ENCODE measurements at places on chromosomes 7 and 10. TPM values are rescaled to one million over a fixed set of nuclear protein-coding genes. Genes with fewer than 3 reads are reported as not detected.

Gene VAX1
- not detected for polyA plus RNA-seq

Gene TWIST1
- not detected for polyA plus RNA-seq

Gene OPN4
- polyA plus RNA-seq = not detected

- no peak overlapping the region for H3K27ac ChIP-seq
- no peaks in the 10 kb centered on the region for H3K36me3 ChIP-seq
- no peaks in the 10 kb centered on the region for H3K27me3 ChIP-seq
- no peak overlapping the region for H3K4me3 ChIP-seq
- no peaks in the 10 kb centered on the region for H3K4me1 ChIP-seq
These were observed 39.7 kb upstream of the MTPN start for GRCh38 chr7:136016649-136017395.

- no peaks in the 10 kb centered on the region for H3K36me3 ChIP-seq
- H3K27ac ChIP-seq = no peak overlapping the region
- no peak for DNase-seq
- no peaks in the 10 kb centered on the region for H3K4me1 ChIP-seq
- no peaks in the 10 kb centered on the region for H3K27me3 ChIP-seq
These were observed 187.1 kb downstream of the KIF20B start for GRCh38 chr10:89888321-89889070.

DNA sequence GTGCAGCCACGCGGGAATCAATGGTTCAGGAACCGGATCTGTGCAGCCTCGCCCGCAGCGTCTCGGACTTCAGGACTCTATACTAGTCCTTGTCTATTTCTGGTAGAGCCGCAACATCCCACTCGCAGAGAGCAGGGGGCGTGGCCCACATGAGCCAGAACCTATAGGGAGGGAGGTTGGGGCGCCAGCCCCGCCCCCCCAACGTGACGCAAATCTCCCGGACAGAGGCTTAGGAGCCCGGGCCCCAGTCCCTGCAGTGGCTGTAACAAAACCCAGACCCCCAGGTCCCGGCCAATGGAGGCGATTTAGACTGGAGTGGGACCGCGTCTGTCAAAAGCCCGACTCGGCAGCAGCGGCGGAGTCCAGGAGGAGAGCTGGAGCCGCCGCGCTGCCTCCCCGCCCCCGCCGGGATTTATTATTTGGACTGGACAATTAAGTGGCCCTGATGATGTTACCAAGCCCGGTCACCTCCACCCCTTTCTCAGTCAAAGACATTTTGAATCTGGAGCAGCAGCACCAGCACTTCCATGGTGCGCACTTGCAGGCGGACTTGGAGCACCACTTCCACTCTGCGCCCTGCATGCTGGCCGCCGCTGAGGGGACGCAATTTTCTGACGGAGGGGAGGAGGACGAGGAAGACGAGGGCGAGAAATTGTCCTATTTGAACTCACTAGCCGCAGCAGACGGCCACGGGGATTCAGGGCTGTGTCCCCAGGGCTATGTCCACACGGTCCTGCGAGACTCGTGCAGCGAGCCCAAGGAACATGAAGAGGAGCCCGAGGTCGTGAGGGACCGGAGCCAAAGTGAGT, at the start of gene NKX2-3:
NKX2-3 (plus strand) TSS at position 256 of the 809 bp plus-strand sequence; CDS start at position 446, 190 bp downstream.
- H3K36me3 ChIP-seq = no peaks in the 10 kb centered on the region
- no peak for DNase-seq

- no peaks in the 10 kb centered on the region for H3K27me3 ChIP-seq
- no peak for DNase-seq
- no peak overlapping the region for H3K27ac ChIP-seq
These were observed 52.0 kb downstream of the SIRT1 start for GRCh38 chr10:67936416-67936815.

DNA sequence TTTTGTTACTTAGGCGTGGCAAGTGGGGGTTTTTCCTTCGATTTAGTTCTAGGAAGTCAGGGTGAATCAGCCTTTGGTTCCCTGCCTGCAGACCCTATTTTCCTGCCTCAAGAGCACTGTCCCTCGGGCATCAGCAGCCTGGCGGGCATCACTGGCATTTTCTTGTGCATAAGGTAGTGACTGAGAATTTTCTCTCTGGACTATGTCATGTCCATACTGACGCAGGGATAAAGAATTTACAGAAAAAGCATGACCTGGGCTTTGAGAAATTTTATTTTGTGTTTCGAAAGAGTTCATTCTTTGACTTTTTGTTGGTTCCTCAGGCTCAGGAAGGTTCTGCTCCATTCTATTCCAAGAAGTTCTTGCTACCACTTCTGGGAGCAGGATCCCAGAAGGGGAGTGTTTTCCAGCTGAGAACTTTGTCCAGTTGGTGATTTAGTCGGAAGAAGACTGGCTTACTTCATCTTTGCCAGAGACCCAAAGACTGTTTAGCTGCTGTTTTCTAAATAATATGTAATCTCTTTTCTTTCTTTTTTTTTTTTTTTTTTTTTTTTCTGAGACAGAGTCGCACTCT, 213.9 kb upstream of the SH2B2 start:
- no peak overlapping the region for H3K4me3 ChIP-seq
- no peak for DNase-seq
- H3K27me3 ChIP-seq = no peaks in the 10 kb centered on the region
- H3K36me3 ChIP-seq = no peaks in the 10 kb centered on the region
- H3K4me1 ChIP-seq = no peaks in the 10 kb centered on the region

GRCh38 chr10:65846541-65846940, 1079.3 kb upstream of the LRRTM3 start:
- no peak overlapping the region for H3K27ac ChIP-seq
- DNase-seq = no peak
- H3K4me1 ChIP-seq = no peaks in the 10 kb centered on the region
- H3K36me3 ChIP-seq = no peaks in the 10 kb centered on the region

DNA sequence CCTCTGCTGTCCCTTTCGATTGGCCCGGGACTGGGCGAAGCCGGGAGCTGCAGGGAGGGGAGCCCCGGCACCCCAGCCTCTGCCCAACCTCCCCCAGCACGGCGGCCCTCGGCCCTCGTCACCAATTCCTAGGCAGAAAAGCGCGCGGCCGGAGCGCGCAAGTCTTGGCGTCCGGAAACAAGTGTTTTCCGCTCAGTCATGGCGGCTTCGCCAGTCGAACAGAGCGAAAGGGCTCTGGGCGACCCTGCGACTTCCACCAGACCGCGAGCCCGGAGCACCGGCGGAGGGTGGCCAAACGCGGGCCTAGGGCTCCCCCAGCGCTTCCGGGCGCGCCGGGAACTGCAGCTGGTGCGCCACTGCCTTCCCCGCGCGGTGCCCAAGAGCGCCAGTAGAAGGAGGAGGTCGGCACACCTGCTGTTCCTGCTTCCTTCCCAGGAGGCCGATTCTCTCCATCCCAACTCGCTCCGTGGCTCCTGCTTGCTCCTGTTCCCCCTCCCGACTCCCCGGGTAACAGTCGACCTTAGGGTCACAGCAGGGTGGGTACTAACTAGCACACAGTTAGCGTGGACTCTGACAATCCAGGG, 729.9 kb downstream of the ZWINT start:
- no peaks in the 10 kb centered on the region for H3K36me3 ChIP-seq
- no peak overlapping the region for H3K4me3 ChIP-seq
- H3K4me1 ChIP-seq = no peaks in the 10 kb centered on the region
- H3K27ac ChIP-seq = no peak overlapping the region
- H3K27me3 ChIP-seq = no peaks in the 10 kb centered on the region
- DNase-seq = no peak

GRCh38 chr10:48242171-48242904, 32.2 kb downstream of the FRMPD2 start:
- H3K4me1 ChIP-seq = no peaks in the 10 kb centered on the region
- H3K27ac ChIP-seq = no peak overlapping the region
- H3K27me3 ChIP-seq = no peaks in the 10 kb centered on the region
- no peaks in the 10 kb centered on the region for H3K36me3 ChIP-seq
- no peak overlapping the region for H3K4me3 ChIP-seq
